Pulmonary artery endothelial cell (primary cell): ENCODE measurements at places on chromosomes 1 and 21. TPM values are rescaled to one million over a fixed set of nuclear protein-coding genes. Genes with fewer than 3 reads are reported as not detected.

- DNase-seq, result no peak
Measured at GRCh38 chr1:41780916-41781315, 137.8 kb downstream of the HIVEP3 start.

GRCh38 chr1:101389547-101389929 is 152.7 kb downstream of the S1PR1 start:
- no peak for DNase-seq

- DNase-seq, result no peak
Measured at GRCh38 chr1:26218906-26219494, 15.0 kb upstream of the CEP85 start.

DNA sequence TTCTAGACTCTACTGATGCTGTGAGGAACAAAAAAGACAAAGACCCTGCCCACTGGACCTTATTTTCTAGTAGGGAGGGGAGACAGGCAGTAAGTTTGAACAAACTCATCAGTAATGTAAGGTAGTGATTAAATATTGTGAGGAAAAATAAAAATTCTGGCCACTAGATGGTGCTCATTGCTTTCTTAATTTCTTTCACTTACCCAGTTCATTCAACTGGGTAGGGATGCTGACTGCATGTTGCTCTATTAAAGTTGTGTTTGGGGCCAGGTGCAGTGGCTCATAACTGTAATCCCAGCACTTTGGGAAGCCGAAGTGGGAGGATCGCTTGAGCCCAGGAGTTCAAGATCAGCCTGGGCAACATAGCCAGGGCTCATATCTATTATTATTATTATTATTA is 6.3 kb upstream of the KYAT3 start:
- DNase-seq, result no peak

GRCh38 chr1:220344745-220345144 is 72.5 kb upstream of the RAB3GAP2 start:
- no peak for DNase-seq

- no peak for DNase-seq
Measured at GRCh38 chr1:167864392-167865032, 49.4 kb downstream of the ADCY10 start.

DNA sequence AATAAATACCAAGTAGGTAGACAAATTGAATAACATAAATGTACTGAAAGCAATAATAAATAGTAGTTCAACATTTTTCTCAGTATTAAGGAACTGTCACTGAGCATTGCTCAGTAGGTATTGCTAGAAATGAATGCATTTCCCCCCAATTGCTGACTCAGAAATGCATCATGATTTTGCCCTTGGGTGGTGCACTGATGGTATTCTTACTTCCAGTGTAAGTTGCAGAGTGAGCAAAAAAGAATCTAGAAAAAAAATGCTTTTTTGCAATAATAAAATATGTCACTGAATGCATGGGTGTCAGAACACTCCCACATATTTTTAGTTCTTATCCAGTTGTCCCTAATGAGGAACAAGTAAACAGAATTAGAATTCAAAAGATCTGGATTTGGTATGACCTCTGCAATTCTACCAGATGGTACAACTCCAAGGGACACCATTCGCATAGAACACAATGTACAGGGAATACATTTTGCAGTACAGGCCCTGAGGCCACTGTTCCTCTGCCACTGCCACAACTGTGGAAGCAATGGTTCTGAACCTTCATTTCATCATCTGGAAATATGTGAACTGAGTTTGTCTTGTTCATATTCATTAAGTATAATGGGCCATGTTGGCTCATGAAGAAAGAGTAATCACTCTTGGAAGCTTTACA is 78.0 kb downstream of the ATP6V1G3 start:
- no peak for DNase-seq

- no peak for DNase-seq
Measured at GRCh38 chr1:7508052-7508933, 262.8 kb upstream of the VAMP3 start.

DNA sequence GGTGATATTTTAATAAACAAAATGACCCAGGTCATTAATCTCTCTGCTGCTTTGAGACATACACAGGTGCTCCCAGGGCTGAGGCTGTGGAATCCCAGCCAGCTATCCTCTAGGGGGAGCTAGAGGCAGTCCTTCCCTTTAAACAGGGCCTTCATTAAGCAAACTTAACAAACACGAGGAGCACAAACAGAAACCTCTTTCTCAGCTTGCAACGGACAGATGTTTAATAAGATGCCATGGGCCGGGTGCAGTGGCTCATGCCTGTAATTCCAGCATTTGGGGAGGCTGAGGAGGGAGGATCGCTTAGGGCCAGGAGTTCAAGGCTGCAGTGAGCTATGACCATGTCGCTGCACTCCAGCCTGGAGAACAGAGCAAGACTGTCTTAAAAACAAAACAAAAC is 106.7 kb downstream of the HIVEP3 start:
- peak; percentile 33 for DNase-seq

DNA sequence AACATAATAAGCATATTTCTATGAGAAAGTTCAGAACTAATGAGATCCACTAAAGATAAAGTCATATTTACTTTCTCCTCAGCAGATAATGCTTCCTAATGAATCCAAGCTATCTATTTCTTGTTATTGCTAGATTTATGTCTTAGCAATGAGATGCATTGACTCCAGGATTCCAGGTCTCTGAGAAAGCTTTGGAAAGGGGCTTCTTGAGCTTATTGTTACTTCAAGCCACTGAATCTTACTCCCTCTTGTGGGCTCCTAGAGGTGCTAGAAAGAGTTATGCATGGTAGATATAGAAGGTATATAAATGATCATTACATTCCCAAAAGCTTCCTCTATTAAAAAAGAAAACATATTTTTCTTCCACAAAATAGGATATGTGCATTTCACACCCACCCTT is 246.4 kb upstream of the ADAMTS5 start:
- no peak for DNase-seq

Gene DLGAP3
- 0.33 TPM in 1 of 2 replicates, not detected in the other for total RNA-seq

Gene CCDC185
- not detected in 2 replicates for total RNA-seq

Gene KCNT2
- total RNA-seq, result 0.53 and 2.5 TPM in 2 replicates

Gene FCRL5
- total RNA-seq, result under 0.01 TPM in 1 of 2 replicates, not detected in the other

Gene CHI3L1
- not detected in 2 replicates for total RNA-seq

Gene PIGR
- not detected in 2 replicates for total RNA-seq

Gene GJA9
- total RNA-seq, result 0.07 TPM in 1 of 2 replicates, not detected in the other
